ENCODE measurements at places on chromosomes 12 and 14.
A peak's percentile ranks its signal among the peaks of the same experiment; 100 is the strongest.

DNA sequence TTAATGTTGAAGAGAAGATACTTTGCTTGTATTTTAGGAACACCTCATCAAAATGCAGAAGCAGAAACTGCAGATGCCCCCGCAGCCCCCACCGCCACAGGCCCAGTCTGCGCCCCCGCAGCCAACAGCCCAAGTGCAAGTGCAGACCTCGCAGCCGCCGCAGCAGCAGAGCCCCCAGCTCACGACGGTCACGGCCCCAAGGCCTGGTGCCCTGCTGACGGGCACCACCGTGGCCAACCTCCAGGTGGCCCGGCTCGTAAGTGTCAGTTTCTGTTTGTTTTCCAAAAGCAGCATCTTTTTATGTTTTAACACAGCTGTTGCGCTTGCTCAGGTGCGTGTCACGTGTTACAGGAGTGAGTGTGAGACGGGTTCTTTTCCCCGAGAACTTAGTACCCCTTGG is 79.5 kb downstream of the DDX51 start:
- peaks cover 76% of the 10 kb centered on the region for H3K36me3 ChIP-seq
- no peak overlapping the region for H3K4me3 ChIP-seq
- no peaks in the 10 kb centered on the region for H3K27me3 ChIP-seq
- H3K4me1 ChIP-seq, result no peaks in the 10 kb centered on the region
- DNase-seq, result no peak

DNA sequence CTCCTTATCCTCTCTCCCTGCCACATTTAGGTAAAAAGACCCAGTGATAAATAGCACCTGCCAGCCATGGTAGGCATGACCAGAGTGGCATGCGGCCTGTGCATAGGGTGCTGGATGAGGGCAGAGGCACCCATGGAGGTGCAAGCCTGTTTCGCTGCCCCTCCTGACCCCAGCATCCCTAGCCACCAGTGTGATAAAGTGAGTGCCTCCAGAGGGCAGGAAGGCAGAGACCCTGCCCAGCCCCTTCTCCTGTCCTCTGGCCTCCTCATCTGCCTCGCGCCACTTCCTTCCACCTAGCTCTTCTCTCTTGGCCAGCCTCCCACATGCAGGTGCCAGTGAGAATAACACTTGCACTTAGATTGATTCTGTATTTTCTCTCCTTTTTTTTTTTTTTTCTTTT is 108.3 kb upstream of the FUT8 start:
- H3K27me3 ChIP-seq, result no peaks in the 10 kb centered on the region
- H3K36me3 ChIP-seq, result no peaks in the 10 kb centered on the region
- no peaks in the 10 kb centered on the region for H3K4me1 ChIP-seq
- DNase-seq, result no peak

DNA sequence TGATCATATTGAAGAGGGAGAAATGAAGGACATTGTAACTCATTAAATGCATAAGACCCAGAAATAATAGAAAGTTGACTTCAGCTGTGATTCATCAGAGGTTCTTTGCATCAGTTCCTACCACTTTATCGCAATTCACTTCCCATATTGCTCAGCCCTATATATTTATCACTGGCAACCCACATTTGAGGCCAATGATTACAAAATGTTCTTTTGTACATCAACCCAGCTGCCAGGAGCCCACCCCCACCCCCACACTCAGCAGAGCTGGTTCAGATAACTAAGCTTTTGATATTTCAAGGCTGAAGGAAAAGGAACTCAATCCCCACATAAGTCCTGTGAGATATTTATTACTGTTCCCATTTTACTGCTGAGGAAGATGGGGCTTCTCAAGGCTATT is 51.2 kb upstream of the TMPO start:
- H3K4me1 ChIP-seq, result peaks cover 4% of the 10 kb centered on the region
- H3K27me3 ChIP-seq, result no peaks in the 10 kb centered on the region
- no peak overlapping the region for H3K27ac ChIP-seq
- no peak overlapping the region for H3K4me3 ChIP-seq
- peak; percentile 24 for DNase-seq

GRCh38 chr14:58884442-58884841 is 246.7 kb downstream of the DACT1 start:
- H3K27ac ChIP-seq, result no peak overlapping the region
- no peak for DNase-seq
- no peaks in the 10 kb centered on the region for H3K27me3 ChIP-seq
- no peaks in the 10 kb centered on the region for H3K36me3 ChIP-seq
- H3K4me1 ChIP-seq, result no peaks in the 10 kb centered on the region

GRCh38 chr12:104722601-104723534 is 235.2 kb downstream of the SLC41A2 start:
- H3K4me3 ChIP-seq, result no peak overlapping the region
- no peaks in the 10 kb centered on the region for H3K36me3 ChIP-seq
- H3K4me1 ChIP-seq, result peaks cover 26% of the 10 kb centered on the region
- no peak for DNase-seq
- no peaks in the 10 kb centered on the region for H3K27me3 ChIP-seq

DNA sequence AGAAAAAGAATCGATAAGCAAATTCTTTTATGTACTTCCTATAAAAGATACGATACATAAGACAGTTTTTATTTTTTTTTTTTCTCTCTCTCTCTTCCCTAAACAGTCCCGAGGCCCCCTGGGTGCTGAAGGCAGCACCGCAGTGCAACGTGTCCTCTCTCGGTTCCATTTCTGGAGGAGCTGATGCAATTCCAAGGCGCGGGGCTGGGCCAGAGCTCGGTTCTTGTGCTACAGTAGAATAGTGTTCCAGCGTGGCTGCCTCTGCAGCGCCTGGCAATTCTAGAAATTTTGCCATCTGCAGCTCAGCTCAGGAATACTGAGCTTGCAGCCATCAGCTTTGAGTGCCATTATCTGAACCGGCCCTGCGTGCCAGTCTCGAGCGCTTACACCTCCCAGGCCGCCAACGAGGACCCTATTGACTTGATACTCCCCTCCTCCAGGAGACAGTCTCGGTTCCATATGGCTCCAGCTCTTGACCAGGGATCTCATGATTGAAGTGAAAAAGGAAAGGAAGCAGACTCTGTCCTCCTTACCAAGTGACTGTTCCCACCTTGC is 630 bp downstream of the ALDH1L2 start:
- H3K4me3 ChIP-seq, result peak overlapping the region; percentile 38
- peaks cover 9% of the 10 kb centered on the region for H3K4me1 ChIP-seq
- no peaks in the 10 kb centered on the region for H3K27me3 ChIP-seq
- H3K36me3 ChIP-seq, result no peaks in the 10 kb centered on the region
- DNase-seq, result peak; percentile 41

DNA sequence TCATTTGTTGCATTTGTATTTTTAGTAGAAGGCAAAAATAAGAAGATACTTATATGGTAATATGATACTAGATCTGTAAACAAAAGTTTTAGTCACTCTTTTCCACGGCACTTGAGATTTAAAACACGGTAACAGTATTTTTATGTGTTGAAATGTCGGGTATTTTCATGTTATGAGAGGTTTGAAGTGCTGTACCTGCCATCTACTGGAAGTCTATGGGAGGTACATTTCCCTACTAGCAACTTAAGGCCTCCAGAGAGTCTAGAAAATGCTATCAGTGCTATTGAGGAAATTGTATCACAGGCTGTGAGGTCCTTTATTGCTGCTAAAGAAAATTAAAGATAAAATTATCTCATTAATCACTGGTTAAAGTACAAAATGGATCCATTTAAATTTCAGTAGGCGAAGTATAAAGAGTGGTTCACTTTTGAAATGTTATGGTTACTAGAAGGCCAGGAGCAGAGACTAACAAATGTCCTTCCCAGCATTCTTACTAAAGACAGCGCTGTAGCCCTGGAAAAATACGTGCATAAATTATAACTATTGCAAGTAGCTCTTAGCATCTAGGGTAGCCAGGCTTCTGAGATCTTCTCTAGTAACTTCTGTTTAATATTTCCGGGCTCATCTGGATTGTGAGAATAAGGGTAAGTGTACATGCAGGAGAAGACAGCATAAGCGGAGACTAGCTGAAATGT is 77.6 kb upstream of the PRKD1 start:
- H3K27me3 ChIP-seq, result no peaks in the 10 kb centered on the region
- no peak overlapping the region for H3K4me3 ChIP-seq
- no peaks in the 10 kb centered on the region for H3K36me3 ChIP-seq
- no peak overlapping the region for H3K27ac ChIP-seq

DNA sequence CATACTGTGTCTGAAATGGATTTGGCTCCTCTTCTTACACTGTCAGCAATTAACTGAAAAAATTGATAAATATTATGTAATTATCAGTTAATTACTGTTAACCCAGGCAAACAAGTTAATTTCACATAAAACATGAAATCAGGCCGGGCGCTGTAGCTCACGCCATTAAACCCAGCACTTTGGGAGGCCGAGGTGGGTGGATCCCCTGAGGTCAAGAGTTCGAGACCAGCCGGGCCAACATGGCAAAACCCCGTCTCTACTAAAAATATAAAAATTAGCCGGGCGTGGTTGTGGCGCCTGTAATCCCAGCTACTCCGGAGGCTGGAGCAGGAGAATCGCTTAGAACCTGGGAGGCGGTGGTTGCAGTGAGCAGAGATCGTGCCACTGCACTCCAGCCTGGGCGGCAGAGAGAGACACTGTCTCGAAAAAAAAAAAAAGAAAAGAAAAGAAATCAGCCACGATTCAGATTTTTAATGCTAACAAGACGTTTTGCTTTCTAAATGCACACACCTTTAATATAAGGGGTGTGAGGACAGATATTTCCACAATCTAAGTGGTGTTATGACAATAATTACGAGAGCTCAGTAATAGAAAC is 473 bp upstream of the TMEM19 start:
- DNase-seq, result no peak
- H3K27me3 ChIP-seq, result no peaks in the 10 kb centered on the region
- peak overlapping the region; percentile 10 for H3K4me3 ChIP-seq
- peak overlapping the region; percentile 85 for H3K27ac ChIP-seq

- H3K36me3 ChIP-seq, result no peaks in the 10 kb centered on the region
- no peak overlapping the region for H3K27ac ChIP-seq
- H3K4me3 ChIP-seq, result no peak overlapping the region
- H3K4me1 ChIP-seq, result peaks cover 14% of the 10 kb centered on the region
Measured at GRCh38 chr14:68705741-68706283, 87.1 kb downstream of the ZFP36L1 start.

Measured in adrenal gland (tissue), 19 donors.